A549 treated with CORT108297 at 1 μM for 4 hours (cell line): ENCODE measurements at places on chromosomes 16 and 17. TPM values are rescaled to one million over a fixed set of nuclear protein-coding genes. Genes with fewer than 3 reads are reported as not detected.

MAPT gene
- 1.8 to 2.3 TPM (median 2.0 TPM) in 5 replicates for total RNA-seq

ABHD15 gene
- total RNA-seq = 21.1 to 27.4 TPM (median 25.1 TPM) in 5 replicates

CACNG5 gene
- 0.10 TPM in 1 of 5 replicates, not detected in the others for total RNA-seq

GP1BA gene
- not detected in 5 replicates for total RNA-seq

PRAC1 gene
- total RNA-seq = not detected in 5 replicates

PERCC1 gene
- not detected in 5 replicates for total RNA-seq

PNMT gene
- 0.13 to 0.21 TPM (median 0.20 TPM) in 3 of 5 replicates, not detected in the others for total RNA-seq

KIF18B gene
- total RNA-seq = 26.8 to 41.2 TPM (median 40.1 TPM) in 5 replicates

OMG gene
- total RNA-seq = not detected in 5 replicates

SOST gene
- total RNA-seq = 0.04 to 0.07 TPM in 2 of 5 replicates, not detected in the others

DOC2A gene
- total RNA-seq = 1.7 to 3.3 TPM (median 2.7 TPM) in 5 replicates

CDRT15 gene
- not detected in 5 replicates for total RNA-seq

PIK3R5 gene
- 0.05 to 0.11 TPM (median 0.10 TPM) in 3 of 5 replicates, not detected in the others for total RNA-seq

GNGT2 gene
- total RNA-seq = 0.43 to 0.63 TPM (median 0.46 TPM) in 5 replicates

ASB16 gene
- total RNA-seq = 0.04 to 0.08 TPM (median 0.05 TPM) in 3 of 5 replicates, not detected in the others

CMTM2 gene
- total RNA-seq = not detected in 5 replicates

TEX2 gene
- total RNA-seq = 9.8 to 13.0 TPM (median 10.8 TPM) in 5 replicates

CCL18 gene
- not detected in 5 replicates for total RNA-seq
